Large intestine (tissue), 12 donors: ENCODE measurements at places on chromosomes 6 and 20. TPM values are rescaled to one million over a fixed set of nuclear protein-coding genes. Genes with fewer than 3 reads are reported as not detected.

Gene CBLN4
- 1.6 TPM for polyA plus RNA-seq

Gene KIAA1755
- 8.4 TPM for polyA plus RNA-seq

Gene PHACTR1
- polyA plus RNA-seq: 5.5 TPM

Gene MUC21
- polyA plus RNA-seq: not detected

Gene DOK5
- 3.0 TPM for polyA plus RNA-seq

Gene DYNLT2
- polyA plus RNA-seq: 7.2 TPM

Gene HMGCLL1
- 3.0 TPM for polyA plus RNA-seq

Gene ADGB
- 0.06 TPM for polyA plus RNA-seq

Gene HLA-DQA1
- polyA plus RNA-seq: 53.4 TPM

- peak; percentile 76 for DNase-seq
Measured at GRCh38 chr6:168372889-168373288, 53.3 kb upstream of the DACT2 start.

DNA sequence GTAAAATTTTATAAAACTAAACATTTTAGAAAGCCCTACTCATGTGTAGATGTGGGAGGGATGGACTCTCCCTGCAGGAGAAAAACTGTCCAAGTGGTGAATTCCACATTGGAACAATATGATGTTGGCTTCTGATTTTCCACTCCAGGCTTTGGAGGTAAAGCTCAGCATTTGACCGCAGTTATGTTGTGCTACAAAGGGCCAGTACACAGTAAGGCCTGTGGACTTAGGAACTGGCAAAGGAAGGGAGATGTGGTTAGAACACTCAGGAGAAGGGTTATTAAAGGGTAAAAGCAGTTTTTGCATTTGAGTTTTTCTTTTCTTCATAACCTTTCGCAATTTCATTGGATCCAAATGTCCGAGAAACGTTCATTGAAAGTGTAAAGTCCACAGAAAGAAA, 150.3 kb upstream of the SASH1 start:
- DNase-seq: no peak

GRCh38 chr6:161374971-161375873, 101.4 kb upstream of the AGPAT4 start:
- DNase-seq: peak; percentile 10

DNA sequence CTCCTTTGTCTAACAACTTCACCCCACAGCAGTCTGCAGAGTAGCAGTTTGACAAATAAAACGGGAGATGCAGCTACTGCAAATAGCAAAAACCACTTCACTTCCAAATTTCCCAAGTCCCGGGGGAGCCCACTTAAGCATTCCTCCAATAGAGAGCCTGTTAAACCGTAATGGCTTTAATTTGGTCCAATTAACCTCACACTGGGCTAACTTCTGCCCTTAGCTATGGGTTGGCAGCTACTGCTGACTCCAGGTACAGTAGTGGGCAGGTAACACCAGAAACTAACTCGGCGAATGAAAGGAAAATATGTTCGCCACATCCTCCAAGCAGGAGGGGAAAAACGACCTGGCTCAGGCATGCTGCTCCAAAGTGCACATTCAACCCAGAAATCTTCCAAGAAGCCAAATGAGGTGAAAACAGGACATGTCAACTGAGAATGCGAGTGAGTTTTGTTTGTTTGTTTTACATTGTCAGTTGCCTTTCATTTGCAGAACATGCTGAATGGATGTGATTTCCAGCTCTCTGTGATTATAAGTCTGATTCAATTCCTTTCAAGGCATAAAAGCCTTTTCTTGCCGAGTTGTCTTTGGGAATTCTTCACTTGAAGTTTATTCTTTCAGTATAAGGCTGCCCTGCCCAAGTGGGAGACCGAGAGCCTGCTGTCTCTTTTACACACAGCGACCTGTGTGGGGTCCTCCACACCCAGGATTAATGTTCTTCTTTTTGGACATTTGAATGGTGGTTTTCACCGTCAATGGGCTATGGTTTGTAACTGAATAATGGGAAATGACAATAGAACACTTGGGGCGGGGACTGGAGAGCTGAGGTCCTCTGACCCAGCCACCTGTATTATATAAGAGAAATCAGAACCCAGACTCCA, 117.3 kb upstream of the ARMC2 start:
- no peak for DNase-seq

GRCh38 chr6:47532981-47533585, 55.5 kb downstream of the CD2AP start:
- DNase-seq: no peak

DNA sequence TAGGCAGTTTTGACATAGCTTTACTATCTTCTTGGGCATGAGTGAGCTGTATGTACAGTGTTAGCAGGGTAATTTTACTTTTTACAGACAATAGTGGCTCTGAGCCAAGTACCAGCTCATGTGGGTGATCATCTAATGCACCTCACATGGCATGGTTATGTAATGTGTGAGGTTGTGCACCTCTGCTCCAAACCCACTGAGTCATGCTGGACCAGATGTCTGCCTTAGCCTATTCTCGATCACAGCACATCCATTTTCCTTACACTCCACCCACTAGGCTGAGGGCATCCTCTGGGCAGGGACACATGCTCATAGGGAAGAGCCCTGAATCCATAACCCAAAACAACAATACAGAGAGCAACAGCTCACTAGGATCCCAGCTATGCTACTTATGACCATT, 71.6 kb upstream of the FBXL4 start:
- DNase-seq: no peak

DNA sequence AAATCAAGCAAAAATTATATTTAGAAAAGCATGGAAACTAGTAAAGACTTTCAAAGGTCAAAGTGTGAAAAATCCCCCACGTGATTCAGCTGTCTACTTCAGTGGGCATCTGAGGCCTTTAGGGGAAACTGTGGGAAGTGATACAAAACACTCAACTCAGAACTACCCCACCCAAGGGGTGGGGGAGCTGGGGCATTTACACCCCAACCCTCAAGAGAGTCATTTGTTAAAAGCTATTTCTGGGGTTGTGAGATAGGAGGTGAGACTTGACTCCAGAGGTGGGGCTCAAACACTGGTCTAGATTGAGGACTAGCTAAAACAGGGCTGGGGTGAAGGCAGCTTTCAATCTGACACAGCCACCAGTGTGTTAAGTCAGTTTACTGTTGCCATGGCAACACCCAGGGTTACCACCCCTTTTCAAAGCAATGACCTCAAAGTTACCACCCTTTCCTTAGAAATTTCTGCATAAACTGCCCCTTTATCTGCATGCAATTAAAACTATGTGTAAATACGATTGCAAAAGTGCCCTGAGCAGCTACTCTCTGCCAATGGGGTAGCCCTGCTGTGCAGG, 9.9 kb upstream of the GTSF1L start:
- no peak for DNase-seq

- no peak for DNase-seq
Measured at GRCh38 chr6:2970034-2970685, 1.2 kb downstream of the SERPINB6 start.

DNA sequence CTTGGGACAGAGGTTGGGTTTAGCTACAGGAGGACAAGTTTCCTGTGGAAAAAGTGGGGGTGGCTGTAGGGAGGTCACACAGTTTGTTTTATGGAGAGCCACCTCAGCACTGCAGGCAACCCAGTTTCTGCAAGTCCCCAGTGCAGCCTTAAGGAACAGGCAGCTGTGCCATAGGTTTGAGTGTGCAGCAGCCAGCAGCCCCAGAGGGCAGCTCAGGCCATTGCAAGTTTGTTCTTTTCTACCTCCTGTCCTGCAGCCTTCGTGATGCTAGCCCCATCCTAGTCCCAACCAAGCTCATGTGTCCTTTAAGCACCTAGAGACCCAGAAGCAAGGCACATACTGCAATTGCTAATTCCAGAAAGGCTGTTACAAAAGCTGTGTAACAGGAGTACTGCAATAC, 58.8 kb downstream of the ZBTB9 start:
- no peak for DNase-seq

GRCh38 chr6:227074-227782, 65.1 kb upstream of the DUSP22 start:
- DNase-seq: no peak

- DNase-seq: no peak
Measured at GRCh38 chr20:54601831-54602515, 126.6 kb downstream of the DOK5 start.

DNA sequence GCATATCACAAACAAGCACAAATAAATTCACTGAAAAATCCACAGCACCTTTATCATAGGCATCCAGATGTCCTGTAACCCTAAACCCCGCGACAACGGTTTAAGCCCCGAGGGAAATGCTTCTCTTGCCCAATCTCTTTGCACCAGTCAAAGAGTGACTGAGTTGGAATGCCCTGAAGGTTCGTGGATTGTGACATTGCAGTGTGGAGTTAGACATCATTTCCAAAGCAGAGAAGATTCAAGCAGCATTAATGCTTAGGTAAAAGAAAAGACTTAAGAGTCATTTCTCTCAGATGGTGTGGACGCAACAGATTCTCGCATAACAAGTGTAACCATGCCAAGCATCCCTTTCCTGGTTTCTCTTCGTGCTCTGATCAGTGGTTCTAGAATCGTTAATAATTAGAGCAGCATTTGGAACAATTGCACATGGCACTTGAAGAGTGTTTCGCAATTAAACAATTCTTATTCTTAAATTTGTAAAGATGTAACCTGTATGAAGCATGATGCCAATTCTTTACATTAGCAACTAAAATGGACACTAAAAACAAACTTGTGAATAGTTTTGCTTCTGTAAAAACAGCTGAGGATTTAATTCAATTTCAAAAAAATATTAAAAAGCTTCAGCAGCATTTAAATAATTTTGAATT, 121.6 kb downstream of the HIVEP2 start:
- DNase-seq: no peak
